ENCODE measurements at places on chromosomes 2 and 18.

- DNase-seq: no peak
These were observed 18.3 kb downstream of the FIGN start for GRCh38 chr2:163717515-163717914.

DNA sequence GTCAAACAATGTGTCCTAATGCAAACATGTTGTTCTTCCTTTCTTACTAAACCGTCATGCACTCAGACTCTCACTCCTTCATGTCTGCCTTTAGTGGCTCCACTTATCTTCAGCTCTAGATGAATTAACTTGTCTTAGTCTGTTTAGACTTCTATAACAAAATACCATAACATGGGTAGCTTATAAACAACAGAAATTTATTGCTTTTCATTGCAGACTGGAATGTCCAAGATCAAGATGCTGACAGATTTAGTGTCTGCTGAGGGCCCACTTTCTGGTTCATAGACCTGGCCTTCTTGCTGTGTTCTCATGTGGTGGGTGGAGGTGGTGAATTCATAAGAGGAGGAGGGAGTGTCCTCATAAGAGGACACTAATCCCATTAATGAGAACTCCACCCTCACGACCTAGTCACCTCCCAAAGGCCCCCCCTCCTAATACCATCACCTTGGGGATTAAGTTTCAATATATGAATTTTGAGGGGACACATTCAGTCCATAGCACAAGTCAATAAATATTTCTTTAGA lies 32.3 kb downstream of the RALBP1 start:
- no peak for DNase-seq

DNA sequence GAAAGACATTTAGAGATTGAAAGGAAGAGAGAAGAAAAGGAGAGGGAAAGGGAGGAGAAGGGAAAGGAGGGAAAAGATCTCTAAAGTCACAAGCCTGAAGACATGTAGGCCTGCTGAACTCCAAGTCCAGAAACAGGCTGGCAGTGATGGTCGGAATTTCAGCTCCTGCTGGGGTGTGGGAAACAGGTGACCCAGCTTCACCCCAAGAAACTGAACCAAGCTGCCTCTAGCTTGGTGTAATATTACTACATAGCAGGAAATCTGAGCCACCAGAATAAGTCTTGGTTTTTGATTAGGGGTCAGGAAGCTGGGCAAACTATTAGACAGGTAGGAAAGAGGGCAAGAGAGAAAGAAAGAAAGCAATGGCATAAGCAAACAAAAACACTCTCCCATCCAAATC lies 185.8 kb downstream of the PDE11A start:
- no peak for DNase-seq

DNA sequence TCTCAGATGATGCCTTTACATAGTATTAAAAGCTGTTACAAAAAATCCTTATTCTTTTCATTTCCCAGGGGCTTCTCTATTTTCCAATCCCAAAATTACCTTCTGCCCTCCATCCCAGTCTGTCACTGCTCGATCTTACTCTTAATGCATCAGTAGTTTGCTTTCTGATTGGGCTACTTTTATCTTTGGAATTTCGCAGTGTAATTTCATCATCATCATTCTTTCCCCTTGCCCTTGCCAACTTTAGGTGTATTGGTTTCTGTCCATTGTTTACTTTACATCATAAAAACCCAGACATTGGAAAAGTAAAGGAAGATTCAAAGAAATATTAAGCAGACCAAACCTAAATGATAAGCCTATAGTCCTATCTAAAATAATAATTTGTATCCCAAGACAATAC lies 457.2 kb downstream of the PIK3C3 start:
- DNase-seq: no peak

GRCh38 chr2:190418727-190419126 lies 10.6 kb downstream of the MFSD6 start:
- no peak for DNase-seq

- no peak for DNase-seq
These were observed 80.4 kb upstream of the RAPGEF4 start for GRCh38 chr2:172655091-172655837.

- DNase-seq: no peak
These were observed 79.9 kb upstream of the NDUFV2 start for GRCh38 chr18:9022397-9023155.

DNA sequence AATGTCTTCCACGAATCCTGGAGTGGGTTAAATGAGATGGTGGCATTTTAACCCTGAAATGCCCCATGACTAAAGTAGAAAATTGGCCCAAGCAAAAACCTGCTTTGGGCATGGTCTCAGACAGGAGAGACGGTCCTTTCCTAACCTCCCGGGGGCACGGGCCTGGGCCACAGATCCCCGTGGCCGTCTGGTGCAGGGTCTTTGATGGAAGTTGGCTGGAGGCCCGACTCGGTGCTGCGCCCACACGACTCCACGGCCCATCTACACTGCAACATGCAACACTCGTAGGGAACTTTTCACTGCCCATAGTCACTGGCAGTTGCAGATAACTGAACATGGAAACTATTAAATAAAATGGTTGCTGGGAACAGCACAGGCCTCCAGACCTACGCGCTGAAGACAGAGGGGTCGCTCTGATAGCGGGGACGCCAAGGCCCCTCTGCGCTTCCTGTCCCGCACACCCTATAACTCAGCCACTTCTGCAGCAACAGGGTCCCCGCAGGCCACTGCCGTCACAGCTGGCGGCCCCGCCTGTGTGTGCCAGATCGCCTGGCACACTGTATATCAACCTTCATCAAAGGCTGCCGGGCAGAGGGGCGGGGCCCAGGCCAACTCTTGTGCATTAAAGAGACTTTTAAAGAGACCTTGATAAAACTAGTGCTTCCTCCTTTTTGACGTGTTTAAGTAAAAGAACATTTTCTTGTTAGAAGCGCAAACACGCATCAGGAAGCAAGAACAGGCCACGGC lies 214.1 kb downstream of the TWIST2 start:
- DNase-seq: no peak

DNA sequence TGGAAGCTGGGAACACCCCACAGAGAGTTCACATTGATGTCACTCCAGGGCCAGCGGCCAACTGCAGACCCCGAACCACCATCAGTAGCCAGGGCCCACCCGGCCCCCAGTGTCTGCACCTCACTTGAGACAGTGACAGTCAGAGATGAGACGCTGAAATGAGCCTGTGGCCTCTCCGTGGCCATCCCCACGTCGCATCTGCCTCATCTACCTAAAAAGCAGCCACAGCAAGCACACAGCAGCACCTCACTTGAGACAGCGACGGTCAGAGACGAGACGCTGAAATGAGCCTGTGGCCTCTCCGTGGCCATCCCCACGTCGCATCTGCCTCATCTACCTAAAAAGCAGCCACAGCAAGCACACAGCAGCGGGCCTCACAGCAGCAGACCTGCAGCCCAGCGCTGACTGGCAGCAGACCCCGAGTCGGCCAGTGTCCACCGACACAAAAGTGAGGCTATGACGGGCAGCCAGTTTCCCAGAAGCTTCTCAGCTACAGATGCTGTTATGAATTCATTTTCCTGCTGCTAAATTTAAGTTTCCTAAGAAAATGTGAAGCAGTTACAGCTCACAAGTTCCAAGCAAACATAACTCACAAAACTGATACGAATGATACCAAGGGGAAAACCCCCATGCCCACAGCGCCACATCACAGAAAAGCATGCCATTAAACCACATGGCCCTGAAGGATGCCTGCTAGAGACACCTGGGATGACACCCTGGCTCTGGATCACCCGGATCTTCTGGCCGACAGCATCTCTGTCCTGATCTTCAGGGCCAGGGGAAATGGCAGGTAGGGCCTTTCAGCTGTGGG lies 27.7 kb downstream of the SNORC start:
- DNase-seq: no peak

GRCh38 chr18:56000041-56000440 lies 412.0 kb upstream of the TCF4 start:
- DNase-seq: no peak

GRCh38 chr2:43408407-43409160 lies 182.2 kb upstream of the ZFP36L2 start:
- no peak for DNase-seq

- DNase-seq: no peak
These were observed 137.6 kb downstream of the FAM124B start for GRCh38 chr2:224264259-224264658.

DNA sequence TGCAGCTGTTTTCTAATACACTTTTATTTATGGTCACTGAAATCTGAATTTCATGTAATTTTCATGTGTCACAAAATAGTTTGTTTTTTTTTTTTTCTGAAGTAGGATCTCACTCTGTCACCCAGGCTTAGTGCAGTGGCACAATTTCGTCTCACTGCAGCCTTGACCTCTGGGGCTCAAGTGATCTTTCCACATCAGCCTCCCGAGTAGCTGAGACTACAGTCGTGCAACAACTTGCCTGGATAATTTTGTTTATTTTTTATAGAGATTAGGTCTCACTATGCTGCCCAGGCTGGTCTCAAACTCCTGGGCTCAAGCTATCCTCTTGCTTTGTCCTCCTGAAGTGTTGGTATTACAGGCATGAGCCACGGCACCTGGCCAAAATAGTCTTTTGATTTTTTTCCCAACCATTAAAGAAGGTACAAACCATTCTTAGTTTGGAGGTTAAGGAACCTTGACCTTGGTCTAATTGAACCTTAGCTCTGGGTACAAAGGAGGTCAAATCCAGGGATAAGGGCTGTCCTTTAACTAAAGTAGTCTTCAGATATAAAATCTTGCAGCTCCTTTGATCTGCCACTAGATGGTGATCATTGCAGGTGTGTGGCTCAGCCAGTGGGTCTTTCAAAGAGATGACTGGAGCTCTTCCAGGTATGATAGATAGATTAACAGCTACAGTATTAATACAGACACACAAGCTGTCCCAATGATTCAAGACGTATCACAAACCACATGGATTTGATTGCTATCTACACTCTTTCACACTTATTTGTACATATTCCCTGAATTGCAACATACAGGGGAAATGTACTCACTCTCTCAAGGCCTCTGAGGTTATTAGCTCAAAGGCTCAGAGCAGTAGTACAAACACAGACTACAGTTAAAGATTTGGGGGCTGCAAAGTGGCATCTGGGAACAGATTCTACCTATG lies 4.7 kb upstream of the KRCC1 start:
- peak; percentile 23 for DNase-seq

GRCh38 chr2:30354621-30355020 lies 92.4 kb upstream of the LCLAT1 start:
- no peak for DNase-seq

GRCh38 chr2:182668671-182669070 lies 47.4 kb upstream of the DNAJC10 start:
- DNase-seq: no peak

All from neuronal stem cell (in vitro differentiated cells).